Stimulated activated CD4-positive, alpha-beta T cell treated with anti-CD3 and anti-CD28 coated beads, Interleukin-12 subunit alpha, Interleukin-12 subunit beta, amount 100 ng/mL, for 24 hours (primary cell): ENCODE measurements at places on chromosomes 6 and 20.

- no peak for DNase-seq
Measured at GRCh38 chr20:62297449-62298227, 5.2 kb upstream of the ADRM1 start.

DNA sequence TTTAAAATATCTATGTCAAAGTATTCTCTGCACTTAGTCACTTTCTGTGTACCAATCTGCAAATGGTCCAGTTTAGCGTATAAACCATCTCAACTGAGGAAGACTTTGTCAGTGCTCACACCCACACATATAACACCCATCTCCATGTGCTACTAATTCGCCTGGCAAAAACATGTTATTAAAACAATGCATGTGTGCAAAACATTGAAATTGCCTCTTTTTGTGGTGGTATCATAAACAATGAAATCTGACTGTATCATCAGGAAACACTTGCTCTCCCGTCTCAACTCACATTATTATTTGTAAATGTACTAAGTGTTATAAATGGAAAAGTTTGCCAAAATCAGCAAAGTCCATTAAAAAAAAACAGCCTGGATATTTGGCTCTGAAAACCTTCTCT, 105.9 kb upstream of the FOXC1 start:
- no peak for DNase-seq

DNA sequence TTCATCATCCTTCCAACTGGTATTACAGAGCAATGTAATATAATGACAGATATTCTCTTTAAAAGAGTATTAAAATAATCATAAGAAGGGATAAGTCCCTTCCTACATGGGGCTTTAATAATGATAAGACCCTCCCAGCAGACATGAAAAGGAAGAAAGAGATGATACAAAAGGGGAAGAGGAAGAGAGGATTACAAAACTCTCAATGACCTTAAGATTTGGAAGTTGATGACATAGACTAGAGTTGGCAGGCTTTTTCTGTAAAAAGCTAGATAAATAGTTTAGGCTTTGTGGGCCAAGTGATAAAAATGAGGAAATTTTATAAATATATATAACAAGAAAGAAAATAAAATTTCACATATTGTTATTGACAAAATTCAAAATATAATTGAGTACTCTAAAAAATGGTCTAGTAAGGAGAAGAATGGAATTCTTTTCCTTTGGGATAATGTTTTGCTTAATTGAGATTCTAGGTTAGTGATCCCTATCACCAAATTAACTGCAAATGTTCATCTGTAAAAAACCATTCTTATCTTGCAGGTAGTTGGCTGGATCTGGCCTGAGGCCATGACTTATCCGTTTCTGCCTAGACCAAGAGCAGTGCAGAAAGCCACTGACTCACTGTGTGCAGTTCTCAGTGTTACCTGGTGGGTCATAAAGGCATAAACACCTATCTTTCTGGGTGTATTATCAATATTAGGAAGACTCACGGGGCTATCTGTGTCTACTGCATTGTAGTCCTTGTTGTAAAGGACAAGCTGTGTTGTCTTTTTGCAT, 11.0 kb downstream of the RIPOR2 start:
- DNase-seq = no peak

DNA sequence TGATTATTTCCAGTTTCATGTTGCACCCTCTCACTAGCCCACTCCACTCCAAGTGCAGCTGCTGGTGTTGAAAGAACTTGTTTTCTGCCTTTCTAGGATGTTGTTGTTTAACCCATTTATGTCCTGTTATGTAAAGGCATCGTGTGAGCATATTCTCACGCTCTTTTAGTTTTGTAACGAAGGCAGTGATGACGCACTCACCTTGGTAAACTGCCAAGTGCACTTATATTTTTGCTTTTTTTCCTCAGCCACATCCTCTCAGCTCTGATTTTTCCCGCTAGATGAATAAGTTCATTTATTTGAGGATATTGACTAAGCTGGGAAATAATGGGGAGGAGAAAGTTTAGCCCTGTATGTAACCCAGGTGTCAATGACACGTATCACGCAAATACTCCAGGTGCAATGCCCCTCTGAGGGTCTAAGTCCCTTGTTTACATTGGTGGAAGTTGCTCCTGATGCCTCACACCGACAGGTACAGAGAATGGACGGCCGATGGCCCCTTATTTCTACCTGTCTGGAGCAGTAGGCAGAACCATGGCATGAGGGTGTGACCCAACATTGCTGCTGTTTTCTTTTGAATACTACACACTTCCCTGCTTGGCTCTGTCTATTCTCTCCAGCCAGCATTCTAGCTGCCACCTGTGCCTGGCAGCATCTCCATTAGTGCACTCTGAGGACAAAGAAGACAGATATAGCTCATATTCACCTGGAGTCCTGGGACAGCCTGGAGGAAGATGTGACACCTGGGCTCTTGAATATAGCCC, 132.7 kb upstream of the SLC24A3 start:
- no peak for DNase-seq

- DNase-seq = no peak
Measured at GRCh38 chr6:68196645-68197044, 438.4 kb upstream of the ADGRB3 start.

DNA sequence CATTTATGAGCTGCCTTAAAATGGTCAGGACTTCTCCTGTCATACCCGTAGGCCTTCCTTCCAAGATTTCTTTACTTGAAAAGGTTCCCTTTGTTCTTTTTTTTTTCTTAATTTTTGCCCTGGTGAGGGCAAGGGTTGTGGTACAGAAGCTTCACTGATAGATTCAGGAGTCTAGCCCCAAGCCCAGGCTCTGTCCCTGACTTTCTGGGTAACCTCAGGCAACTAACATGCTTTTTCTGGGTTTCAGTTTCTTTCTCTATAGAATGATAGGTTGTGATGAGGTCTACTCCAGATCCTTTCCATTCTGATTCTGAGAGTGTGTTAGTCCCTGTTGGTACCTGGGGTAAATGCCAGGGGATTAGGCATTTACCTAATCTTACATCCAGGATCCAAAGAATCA, 21.2 kb downstream of the SNPH start:
- no peak for DNase-seq

DNA sequence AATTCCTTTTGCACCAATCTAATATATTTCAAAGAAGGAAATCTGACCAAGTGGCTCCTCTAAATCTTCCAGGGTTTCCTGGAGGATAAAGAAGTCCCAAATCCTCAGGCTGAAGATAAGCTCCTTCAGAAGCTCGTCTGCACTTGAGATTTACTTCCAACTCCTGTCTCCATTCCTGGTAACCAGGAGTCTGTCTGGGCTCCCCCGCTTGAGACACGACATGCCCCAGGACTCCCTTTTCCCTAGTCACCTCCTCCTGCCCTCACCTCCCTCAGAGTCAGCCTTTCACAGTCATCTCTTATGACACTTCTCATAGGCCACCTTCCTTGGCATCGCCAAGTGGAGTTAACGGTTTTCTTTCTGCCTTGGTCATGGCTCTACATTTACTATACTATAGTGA, 103.4 kb upstream of the NEDD9 start:
- no peak for DNase-seq

DNA sequence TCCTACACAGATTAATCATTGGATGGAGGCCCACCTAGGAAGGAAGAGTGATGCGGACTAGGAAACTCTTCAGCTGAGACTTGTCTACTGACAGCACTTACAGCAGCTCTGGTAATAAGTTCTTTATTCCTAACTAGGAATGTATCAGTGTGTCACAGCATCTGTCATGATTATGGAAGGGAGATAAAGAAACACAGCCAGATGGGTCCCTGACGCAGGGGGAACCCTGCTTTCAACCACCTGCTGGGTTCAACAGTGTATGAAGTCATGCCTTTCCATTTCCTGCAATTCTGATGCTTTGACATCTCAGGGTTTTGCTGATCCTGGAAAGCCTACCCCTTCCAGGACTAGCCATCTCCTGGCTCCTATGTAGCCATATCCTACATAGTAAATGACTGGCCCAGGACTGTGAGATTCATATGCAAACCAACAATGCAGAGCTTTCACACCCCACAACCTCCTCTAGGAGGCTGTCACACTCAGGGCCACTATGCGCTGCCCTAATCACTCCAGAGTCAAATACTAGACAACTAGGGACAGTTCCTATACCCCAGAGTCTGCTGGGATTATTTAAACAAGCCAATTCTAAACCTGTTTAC, 29.0 kb upstream of the MANEA start:
- DNase-seq = no peak

GRCh38 chr6:53647462-53648094, 18.0 kb downstream of the KLHL31 start:
- DNase-seq = no peak

- no peak for DNase-seq
Measured at GRCh38 chr6:161418463-161418945, 144.6 kb upstream of the AGPAT4 start.

DNA sequence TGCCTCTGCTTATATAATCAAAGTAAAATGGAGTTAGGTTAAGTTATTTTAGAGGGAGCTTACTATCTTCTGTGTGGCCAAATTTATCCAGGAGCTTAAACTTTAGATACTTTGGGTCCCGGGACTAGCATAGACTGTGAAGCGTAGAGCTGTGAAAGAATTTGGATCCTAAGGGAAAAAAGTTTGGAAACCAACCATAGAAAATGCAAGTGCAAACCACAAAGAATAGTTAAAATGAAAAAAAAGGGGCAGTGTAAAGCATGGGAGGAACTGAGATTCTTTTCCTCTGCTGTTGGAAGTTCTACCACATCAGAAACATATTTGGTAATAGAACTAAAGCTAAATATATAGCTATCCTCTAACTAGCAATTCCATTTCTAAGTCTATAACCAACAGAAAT, 232.2 kb upstream of the FLRT3 start:
- no peak for DNase-seq

- DNase-seq = no peak
Measured at GRCh38 chr6:29777310-29777709, 50.3 kb upstream of the HLA-G start.

GRCh38 chr6:14569394-14569793, 451.8 kb downstream of the CD83 start:
- DNase-seq = no peak

DNA sequence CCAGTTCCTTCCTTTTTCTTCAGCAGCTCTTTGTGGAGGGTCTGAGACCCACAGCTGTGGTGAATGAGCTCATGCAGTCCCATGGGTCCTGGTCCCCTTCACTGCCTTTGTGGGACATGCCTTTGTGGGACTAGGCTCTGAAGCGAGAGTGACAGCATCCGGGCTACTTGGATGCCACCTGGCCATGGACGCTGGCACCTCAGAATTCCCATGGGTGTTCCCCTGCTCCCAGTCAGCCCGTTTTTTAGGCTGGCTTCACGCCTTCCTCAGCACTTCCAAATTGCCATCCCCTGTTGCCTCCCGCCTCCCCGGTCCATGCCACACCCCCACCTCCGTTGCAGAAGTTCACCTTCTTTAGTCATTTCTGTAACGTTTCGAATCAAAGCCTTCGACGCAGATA, 45.1 kb downstream of the RAMACL start:
- no peak for DNase-seq

- DNase-seq = no peak
Measured at GRCh38 chr20:35473684-35474083, 18.3 kb downstream of the CEP250 start.

GRCh38 chr6:111470991-111471390, 12.0 kb downstream of the REV3L start:
- no peak for DNase-seq

DNA sequence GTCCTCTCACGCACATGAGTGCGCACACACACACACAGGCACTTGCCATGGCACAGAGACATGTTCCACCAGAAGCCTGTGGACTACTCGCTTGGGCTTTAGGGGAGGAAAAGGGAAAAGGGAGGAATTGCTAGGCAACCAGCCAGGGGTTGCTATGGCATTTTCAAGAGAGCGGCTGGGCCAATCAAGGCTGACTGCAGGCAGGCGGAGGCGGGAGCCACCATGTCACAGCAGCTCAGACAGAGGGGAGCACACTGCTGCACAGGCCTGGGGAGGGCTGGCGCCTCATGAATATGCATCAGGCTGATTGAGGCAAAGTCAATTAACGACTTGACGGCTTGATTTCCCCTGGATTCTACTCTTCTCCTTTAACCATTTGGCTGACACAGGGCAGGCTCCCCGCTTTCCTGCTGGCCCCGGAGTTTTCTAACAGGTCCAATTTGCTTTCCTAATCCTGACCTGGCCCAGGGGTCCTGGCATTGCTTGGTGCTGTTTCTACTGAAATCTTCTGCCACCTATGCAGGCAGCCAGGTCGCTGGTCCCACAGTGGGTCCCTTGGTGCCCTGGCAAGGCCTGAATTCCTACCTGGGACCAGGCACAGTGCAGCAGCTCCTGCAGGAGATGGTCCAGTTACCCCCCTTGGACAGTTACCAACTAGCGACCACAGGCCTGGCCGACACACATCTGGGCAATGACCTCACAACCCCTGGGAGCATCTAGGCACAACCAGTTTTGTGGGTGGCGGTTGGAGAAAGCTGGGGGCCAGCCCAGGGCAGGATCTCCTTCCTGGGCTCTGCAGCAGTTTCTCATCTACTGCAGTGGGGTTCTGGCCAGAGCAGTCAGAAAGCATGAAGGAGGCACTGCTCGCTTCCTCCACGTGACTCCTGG, 52.1 kb downstream of the YTHDF1 start:
- DNase-seq = no peak

DNA sequence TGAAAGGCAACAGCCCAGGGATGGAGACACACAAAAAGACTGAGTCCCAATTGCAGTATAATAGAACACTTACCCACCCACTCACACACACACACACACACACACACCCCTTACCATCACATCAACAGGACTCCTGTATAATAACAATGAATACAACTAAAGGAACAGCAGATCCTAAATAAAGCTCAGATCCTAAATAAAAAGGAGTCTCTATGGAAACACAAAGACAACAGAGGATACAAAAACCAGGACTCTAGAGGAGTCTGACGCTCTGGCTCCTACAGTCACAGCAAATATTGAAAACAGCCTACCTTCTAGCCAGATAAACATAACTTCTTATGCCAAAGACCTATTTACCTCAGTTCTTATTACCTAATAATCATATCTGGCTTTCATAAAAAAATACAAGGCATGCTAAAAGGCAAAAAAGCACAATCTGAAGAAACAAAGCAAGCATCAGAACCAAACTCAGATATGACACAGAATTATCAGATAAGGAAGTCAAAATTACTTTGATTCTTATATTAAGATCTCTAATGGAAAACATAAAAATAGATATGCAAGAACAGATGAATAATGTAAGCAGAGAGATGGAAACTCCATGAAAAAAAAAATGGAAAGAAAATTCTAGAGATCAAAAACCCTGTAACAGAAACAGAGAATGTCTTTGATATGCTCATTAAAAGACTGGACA, 134.9 kb downstream of the MMUT start:
- DNase-seq = no peak

- DNase-seq = no peak
Measured at GRCh38 chr6:112189494-112189893, 64.9 kb downstream of the LAMA4 start.

DNA sequence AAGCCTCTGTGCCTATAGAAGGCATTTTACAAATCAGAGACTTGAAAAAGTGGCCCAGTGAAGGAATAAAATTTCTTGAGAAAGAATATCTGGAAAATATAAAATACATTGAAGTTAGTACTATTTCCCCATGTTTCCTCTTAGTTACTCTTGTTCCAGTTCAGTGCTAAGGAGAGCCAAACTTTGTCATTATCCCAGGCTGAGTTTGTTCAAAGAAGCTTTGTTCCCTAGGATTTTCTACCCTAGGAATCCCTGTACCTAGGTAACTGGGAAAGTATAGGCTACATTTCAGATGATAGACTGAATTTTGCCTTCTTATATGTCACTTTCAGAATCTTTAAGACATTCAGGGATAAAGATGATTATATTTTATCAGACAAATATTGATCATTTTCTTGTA, 1395.7 kb upstream of the MAP3K7 start:
- no peak for DNase-seq
